Thymus (tissue), 14 donors: ENCODE measurements at places on chromosomes 4 and X.

- DNase-seq: no peak
These were observed 101.4 kb downstream of the CDS1 start for GRCh38 chr4:84684361-84684760.

- no peak for DNase-seq
These were observed 39.0 kb downstream of the DDX60 start for GRCh38 chr4:168279556-168279955.

- no peak for DNase-seq
These were observed 22.6 kb downstream of the PLS3 start for GRCh38 chrX:115583496-115584004.

GRCh38 chr4:137861682-137862081, 329.4 kb upstream of the PCDH18 start:
- DNase-seq: no peak

- DNase-seq: no peak
These were observed 10.5 kb upstream of the MGST2 start for GRCh38 chr4:139655116-139655515.

GRCh38 chr4:104395168-104395614, 99.5 kb downstream of the CXXC4 start:
- DNase-seq: no peak

DNA sequence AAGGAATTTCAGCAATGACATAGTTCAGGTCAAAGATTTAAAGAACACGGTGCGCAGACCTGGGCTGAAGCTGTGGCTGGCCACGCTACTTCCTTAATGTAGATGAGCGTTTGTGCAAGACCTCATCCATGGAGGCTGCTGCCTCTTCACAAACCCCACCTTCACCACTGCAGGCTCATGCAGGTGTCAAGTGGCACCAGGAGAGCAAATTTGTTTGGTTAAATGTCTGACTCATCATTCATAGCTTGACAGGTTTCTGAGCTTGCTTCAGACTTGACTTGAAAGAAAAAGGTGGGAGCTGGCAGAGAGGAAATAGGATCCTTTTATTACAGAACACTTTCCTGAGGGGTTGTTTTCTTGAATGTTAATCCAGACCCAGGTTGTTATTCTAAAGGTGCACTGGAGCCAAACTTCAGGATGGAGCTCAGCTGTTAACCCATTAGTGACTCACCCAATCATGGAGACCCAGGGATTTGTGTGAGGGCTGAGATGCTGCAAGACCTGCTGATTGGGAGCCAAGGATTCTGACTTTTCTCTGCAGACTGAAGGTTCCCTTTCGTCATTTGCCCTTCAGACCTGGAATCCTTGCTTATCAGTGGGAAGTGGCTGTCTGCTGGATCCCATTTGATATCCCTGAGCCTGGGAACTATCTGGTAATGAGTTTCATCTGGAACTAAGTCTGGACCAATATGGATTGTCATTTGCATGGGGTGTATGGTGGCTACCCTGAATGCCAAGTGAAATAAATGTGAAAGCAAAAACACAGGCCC, 315.3 kb downstream of the PTTG2 start:
- DNase-seq: peak; percentile 28

GRCh38 chr4:110041735-110042134, 129.1 kb downstream of the EGF start:
- DNase-seq: no peak

DNA sequence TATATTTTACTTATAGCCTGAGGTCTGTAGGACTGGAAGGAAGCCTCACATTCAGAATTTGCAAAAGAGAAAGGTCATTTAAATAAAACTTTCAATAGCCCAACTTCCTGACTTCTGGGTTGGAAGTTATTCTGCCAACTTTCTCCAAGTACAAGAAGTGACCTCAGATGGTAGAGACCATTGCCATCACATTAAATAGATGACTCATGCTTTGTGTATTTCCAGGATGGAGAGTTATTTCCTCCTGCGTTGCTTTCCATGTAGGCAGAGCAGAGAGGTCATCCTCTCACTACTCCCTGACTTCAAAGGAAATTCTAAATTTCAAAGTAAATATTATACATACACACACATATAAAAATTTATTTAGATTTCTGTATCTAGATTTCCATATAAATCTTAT, 73.0 kb upstream of the NR3C2 start:
- no peak for DNase-seq

GRCh38 chrX:154429711-154430110, 1.2 kb downstream of the ATP6AP1 start:
- no peak for DNase-seq

DNA sequence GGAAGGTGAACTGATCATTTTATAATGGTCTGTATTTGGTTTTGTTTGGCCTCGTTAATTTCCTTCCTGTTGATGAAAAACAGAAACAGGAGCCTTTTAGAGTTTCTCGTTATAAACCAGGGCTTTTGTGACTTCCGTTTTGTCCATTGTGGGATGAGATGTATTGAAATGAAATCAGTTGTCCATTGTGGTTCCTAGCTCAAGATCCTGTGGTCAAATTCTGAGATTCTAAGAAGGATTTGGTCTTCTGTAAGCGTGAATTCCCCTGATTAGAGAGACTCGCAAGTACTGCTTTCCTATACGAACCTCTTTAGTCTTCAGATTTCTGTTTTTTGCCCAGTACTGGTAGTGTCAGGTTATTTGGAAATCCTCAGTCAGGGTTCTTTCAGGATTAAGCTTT, 101.7 kb downstream of the RAPGEF2 start:
- no peak for DNase-seq

GRCh38 chrX:16765594-16765993, 20.7 kb upstream of the TXLNG start:
- DNase-seq: no peak

GRCh38 chr4:6495296-6495590, 22.8 kb upstream of the PPP2R2C start:
- no peak for DNase-seq

- no peak for DNase-seq
These were observed 219.6 kb upstream of the DIAPH2 start for GRCh38 chrX:96464880-96465558.

- no peak for DNase-seq
These were observed 296.0 kb upstream of the HS3ST1 start for GRCh38 chr4:11724731-11725130.

- DNase-seq: no peak
These were observed 14.2 kb downstream of the TAB3 start for GRCh38 chrX:30874851-30875250.

GRCh38 chr4:139978692-139979091, 175.3 kb downstream of the MAML3 start:
- DNase-seq: no peak

GRCh38 chr4:182268966-182269365, 25.8 kb downstream of the TENM3 start:
- DNase-seq: no peak

DNA sequence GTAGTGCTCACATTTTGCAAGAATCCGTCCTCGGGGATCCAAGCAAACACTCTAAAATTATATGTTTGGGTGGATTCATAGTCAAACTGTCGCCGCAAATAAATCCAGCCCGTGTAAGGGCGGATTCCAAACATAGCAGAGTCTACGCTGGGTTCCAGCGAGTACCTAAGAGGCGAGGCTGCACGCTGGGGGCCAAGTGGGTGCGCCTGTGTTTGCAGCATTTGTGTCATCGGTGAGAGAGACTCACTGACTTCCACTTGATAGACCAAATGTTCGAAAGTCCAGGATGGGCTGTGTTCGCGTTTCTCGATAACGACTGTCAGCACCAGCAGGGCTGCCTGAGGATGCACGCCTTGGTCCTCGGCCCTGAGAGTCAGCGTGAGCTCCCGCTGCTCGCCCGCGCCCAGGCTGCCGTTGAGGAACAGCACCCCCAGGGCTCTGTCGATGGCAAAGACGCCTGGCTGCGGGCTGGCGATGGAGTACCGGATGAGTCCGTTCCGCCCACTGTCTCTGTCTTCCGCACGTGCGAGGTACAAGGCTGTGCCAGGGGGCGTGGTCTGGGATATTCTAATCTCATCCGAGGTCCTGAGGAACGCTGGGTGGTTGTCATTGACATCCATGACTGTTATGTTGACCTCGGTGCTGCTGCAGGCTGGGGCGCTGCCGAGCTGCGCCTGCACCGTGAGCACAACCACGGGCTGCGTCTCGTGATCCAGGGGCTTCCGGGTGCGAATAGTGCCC, 158.7 kb downstream of the DCHS2 start:
- no peak for DNase-seq

GRCh38 chrX:133859336-133859735, 126.1 kb downstream of the GPC3 start:
- no peak for DNase-seq

- DNase-seq: no peak
These were observed 117.2 kb downstream of the ADGRA3 start for GRCh38 chr4:22398671-22399070.

- DNase-seq: no peak
These were observed 337.3 kb downstream of the CENPC start for GRCh38 chr4:67207941-67208441.

DNA sequence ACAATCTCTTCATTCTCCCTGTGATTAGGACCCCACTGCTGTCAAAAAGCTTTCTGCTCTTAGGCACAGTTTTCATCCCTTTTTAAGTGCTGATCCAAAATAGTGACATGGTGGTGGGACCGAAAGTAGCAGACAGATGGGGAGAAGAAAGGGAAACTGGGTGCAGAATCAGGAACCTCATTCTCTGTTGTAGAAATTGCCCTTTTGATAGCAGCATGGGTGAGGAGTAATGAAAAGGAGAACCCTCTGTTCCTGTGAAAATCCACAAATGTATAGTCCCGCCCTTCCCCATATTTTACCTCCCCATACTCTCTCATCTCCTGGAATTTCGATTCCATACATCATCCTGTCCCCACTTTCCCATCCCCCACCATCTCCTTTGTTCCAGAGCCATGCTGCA, 126.5 kb downstream of the STIM2 start:
- no peak for DNase-seq

- no peak for DNase-seq
These were observed 214.4 kb upstream of the CPEB2 start for GRCh38 chr4:14787894-14788293.

- DNase-seq: no peak
These were observed 34.4 kb upstream of the SLC34A2 start for GRCh38 chr4:25621027-25621930.

DNA sequence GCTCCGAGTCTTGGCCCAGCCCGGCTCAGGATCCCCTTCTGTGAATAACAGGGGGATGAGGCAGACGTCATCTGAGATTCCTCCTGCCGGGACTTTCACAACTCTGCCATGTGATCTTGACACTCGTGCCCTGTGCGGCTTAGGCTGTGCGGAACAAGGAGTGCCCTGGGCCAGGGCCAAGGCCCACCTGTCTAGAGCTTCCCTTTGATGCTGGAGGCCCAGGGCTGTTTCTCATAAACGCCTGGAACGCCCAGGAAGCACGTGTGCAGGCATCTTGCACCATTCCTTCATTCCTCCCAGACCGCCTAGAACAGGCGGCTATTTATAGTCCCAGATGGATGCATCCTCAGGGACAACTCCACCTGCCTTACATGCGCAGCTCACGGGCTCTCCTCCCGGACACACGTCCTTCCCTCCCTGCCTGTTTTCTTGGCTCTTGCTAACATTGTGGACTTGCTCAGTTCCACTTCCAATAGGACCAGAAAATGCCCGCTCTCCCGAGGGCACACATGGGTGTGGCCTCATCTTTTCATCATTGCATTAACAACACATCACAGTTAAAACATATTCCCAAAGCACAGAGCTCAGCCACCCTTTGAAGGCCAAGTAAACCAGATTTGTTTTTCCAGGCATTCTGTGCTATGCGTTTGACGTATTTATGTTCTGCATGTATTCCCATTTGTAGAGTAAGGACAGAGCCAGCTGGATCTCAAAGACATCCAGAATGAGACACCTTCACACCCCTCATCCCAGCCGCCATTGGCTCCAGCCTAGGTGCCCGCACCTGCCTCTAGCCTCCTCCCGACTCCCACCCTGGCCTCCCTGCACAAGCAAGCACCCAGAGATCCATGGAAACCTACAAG, 57.2 kb downstream of the ABLIM2 start:
- no peak for DNase-seq

- no peak for DNase-seq
These were observed 374.8 kb upstream of the ANXA10 start for GRCh38 chr4:167717495-167717894.

GRCh38 chr4:146359771-146360170, 145.4 kb downstream of the REELD1 start:
- no peak for DNase-seq

GRCh38 chr4:24321131-24321530, 263.2 kb downstream of the DHX15 start:
- DNase-seq: no peak

DNA sequence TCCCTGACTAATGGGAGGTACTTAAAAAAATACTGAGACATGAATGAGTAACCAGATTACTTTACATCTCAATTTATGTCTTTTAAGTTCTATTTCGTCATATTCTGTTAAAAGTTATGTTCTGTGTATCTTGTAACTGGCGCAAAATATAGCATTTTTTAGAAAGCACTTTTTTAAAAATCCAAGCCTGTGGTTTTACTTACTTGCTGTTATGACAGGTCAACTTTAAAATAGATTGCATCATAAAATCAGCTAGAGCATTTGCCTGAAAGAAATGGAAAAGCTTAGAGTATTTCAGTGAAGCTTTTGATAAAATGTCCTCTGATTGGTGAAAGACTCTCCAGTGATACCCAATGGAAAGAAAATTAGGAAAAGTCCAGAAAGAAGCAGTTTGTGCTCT, 1892.3 kb upstream of the TENM3 start:
- no peak for DNase-seq

DNA sequence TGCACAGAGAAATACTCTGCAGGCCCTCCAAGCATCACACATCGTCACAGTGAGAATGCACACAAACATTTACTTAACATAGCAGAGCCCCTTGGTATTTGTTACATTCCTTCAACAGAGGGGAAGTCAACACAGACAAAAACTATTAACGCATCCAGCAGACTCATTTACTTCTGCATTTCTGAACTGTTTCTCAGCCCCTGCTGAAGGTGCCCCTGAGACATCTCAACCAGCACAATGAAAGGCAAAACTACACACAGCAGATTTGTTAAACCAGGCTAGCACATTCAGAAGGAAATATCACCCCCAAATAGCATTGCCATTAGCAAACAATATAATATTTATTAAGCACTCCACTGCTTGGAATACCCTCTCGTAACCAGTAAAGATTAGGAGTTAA, 367.0 kb downstream of the RAB28 start:
- DNase-seq: no peak

- no peak for DNase-seq
These were observed 26.8 kb downstream of the DOCK11 start for GRCh38 chrX:118522230-118522926.

- no peak for DNase-seq
These were observed 5.7 kb downstream of the CBLL2 start for GRCh38 chrX:22278375-22278774.

DNA sequence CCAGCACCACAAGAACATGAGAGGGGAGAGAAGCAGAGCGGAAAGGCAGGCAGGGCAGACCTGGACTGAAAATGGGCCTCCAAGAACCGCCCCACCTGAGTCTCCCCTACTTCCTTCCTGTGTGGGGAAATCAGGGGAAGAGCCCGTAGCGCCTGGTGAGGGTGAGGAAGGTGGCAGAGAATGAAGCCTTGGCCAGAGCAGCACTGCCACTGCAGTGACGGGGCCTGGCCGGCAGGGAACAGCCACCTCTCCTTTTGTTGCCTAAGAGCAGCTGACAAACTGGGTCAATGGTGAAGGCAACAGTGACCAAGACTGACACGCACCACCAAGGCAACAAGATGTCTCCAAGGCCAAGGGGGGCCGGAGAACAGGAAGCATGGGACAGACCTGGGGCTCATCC, 58.4 kb upstream of the CBR4 start:
- no peak for DNase-seq

GRCh38 chr4:159358226-159358625, 255.3 kb downstream of the RAPGEF2 start:
- DNase-seq: no peak

- no peak for DNase-seq
These were observed 15.0 kb downstream of the RBMX start for GRCh38 chrX:136865270-136866158.

- no peak for DNase-seq
These were observed 210.6 kb downstream of the TENM3 start for GRCh38 chr4:182453830-182454229.
